Upper lobe of right lung (tissue), 1 donor: ENCODE measurements at places on chromosomes 12 and 14.

DNA sequence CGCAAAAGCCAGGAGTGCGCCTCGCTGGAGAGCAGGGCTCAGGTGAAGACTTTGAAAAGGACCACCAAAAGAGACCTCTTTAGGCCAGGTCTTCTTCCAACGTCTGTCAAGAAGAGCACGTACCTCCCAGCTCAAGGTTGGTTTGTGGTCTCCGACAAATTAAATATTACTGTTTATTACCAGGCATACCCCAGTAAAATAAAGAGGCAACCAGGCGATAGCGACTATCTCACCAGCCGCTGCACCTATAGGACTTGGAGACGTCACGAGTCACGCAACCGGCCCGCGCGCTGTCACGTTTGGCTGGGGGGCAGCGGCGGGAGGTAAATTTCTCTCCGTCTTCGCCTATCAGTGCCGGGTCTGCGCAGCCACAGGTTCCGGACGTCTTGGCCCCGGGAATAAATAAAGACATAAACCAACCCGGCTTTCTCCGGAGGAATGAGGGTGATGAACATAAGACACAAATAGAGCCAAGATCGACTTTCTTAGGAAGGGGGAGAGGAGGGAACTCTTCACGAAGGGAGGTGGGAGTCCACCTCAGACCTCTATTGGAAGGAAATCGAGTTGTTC, 2.0 kb upstream of the TBX5 start:
- DNase-seq: no peak

DNA sequence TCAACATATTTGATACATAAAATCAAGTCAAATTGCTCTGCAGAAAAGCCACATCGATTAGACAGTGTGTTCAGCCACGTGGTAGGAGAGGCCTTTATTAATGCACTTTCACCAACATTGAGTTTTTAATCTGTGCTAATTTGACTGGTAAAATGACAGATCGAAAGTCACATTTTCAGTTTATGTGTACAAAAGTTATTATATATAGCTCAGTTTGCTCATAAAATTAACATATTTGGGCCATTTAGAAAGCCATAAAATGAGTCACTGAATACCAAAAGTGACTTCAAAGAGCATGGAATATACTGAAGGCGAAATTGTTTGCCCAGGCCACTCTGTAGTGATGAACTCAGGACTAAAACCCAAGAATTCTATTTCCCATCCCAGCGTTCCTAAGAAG, 26.0 kb downstream of the C12orf42 start:
- no peak for DNase-seq

GRCh38 chr12:110647631-110648040, 33.7 kb downstream of the TCTN1 start:
- no peak for DNase-seq

GRCh38 chr12:19757317-19757877, 318.1 kb downstream of the AEBP2 start:
- no peak for DNase-seq

DNA sequence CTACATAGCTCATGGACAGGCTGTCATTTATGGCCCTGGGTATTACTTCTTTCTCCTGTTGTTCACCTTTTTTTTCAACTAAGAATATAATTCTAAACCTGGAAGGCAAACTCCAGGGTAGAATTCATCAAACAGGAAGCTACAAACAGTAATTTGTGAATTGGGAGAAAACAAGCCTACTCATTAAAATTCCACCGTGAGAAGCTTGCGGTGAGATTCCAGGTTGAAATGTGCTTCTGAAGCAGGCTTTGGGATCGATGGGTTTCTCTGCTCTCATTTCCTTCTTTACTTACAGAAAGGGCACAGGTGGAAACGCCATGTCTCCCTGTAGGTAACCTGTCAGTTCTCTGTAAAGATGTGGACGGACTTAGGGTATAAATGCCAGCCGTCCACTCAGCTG, 257.5 kb downstream of the TMEM132C start:
- DNase-seq: no peak
